Mesenteric fat pad (tissue), 1 donor: ENCODE measurements at places on chromosomes 16 and 17. TPM values are rescaled to one million over a fixed set of nuclear protein-coding genes. Genes with fewer than 3 reads are reported as not detected.

Gene BCL6B
- 32.2 TPM for total RNA-seq

Gene TBC1D3K
- total RNA-seq, result not detected

Gene CD300H
- total RNA-seq, result not detected

DNA sequence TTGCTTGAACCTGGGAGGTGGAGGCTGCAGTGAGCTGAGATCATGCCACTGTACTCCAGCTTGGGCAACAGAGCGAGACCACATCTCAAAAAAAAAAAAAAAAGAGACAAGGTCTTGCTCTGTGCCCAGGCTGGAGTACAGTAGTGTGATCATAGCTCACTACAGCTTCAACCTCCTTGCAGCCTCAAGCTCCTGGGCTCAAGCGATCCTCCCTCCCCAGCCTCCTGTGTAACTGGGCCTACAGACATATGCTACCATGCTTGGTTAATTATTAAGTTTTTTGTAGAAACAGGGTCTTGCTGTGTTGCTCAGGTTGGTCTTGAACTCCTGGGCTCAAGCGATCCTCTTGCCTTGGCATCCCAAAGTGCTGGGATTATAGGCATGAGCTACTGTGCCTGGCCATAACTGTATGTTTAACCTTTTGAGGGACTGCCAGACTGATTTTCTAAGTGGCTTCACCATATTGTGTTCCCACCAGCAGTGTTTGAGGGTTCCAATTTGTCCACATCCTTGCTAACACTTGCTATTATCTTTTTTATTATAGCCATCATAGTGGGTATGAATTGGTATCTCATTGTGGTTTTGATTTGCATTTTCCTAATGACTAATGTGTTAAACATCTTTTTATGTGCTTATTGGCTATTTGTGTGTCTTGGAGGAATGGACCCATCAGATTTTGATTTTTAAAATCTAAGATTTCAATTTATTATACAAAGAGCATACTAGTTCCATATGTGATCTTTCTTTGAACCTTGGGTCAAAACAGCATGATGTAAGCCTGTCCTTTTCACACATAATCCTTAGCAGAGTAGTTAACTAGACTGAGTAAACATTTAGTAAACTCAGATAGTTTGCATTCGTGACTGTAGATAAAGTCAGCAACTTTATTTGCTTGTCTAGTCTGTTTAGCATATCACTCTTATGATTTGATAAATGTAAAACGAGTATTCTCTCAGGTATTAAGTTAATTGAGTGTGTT, 38.1 kb upstream of the KPNB1 start:
- no peak for DNase-seq

Gene HOXB3
- total RNA-seq, result 12.6 TPM

DNA sequence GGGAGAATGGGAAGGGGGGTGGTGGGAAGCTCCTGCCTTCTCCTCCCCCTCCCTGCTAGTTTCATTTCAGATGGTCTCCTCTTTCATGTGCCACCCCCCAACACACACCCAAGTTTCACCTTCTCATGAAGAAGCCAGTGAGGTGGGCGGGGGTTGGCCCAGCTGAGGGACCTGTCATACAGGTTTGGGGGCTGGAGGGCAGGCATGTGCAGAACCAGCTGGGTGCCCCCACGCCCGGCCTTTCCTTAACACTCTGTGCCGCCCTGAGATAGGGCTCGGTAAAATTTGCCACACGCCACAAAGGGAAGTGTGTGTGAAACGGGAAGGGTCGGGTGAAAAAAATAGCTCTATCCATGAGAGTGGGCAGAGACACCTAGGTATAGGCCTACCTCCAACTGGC, 57.4 kb downstream of the PIPOX start:
- no peak for DNase-seq

DNA sequence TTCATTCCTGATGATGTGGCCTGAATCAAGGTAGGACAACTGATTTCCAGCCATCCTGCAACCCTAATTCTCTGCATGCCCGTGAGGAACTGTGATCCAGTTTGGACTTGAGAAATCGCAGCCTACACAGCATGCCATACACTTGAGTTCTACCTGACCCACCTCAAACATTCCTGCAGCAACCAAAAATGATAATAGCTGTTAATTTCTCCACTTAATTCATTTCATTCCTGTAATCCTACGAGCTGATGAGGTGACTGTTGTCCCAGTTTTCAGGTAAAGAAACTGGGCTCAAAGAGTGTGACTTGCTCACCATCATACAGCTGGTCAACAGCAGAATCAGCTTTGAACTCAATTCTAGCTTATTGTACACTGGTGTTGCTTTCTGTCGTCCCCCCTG, 2.2 kb upstream of the GAS7 start:
- no peak for DNase-seq

Gene ATP1B2
- total RNA-seq, result 1.4 TPM

DNA sequence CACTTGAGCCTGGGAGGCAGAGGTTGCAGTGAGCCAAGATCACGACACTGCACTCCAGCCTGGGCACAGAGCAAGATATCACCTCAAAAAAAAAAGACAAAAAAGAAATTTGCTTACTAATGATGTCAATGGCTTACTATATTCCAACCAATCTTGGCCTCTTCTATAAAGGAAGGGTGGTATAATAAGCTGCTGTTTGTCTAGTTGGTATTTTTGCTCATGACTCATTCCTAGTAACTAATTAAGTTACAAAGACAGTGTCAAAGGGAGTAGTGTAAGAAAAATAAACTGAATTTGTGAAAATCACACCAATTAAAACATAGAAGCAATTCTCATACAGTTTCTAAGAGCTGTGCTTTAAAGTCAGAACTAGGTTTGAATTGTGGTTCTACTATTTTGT, 82.5 kb downstream of the NLK start:
- no peak for DNase-seq

Gene RASL10B
- total RNA-seq, result 24.3 TPM

GRCh38 chr17:71632328-71632727, 488.5 kb upstream of the SOX9 start:
- no peak for DNase-seq

Gene TBX4
- total RNA-seq, result 0.19 TPM

GRCh38 chr17:43694081-43694870, 32.6 kb upstream of the MEOX1 start:
- no peak for DNase-seq

DNA sequence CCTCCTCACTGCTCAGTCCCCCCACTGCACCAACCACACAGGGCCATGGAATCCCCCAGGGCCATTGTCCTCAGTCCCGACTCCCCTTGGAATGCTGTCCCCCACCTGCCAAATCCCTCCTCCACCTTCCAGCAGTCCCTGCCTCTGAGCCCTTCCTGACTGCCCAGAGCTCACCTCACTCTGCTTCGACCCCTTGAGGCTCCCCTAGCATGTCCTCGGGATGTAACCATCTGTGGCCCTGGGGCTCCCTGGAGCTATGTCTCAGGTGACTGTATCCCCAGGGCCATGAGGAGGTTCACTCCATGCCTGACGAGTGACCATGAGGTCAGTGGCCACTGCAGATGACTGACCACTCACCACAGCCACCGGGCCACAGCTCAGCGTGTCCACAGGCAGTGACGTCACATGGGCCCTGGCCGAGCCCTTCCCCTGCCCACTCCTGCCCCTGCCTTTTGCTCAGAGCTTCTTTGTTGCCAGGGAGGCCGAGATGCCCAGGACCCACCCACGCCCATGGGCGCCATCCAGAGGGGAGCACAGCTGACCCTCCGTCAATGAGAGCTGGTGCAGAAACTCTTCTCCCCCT, 7.7 kb upstream of the PIEZO1 start:
- DNase-seq, result no peak

DNA sequence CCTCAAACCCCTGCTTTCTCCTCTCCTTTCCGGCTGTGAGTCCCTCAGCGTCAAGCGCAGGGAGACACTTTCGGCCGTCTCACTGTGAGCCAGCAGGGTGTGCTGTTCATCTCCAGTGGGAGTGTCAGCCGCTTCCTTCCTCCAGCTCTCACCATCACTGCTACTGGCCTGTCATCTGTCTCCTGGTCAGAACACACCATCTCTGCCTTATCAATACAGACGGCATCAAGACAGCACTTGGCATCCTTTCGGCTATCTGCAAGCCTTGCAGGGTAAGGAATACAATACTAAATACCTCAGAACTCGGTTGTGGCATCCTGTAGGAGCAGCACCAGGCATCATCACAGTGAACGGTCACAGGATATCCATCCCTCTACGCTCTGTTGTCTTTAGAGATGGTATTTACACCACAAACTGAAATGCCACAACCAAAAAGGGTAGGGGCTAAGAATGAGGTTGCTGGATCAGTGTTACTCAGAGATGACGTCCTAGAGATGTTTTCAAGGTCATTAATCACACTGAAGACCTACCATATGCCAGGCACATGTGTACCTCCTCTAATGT, 20.7 kb upstream of the CMTM4 start:
- no peak for DNase-seq

- DNase-seq, result no peak
Measured at GRCh38 chr17:56653877-56654276, 60.4 kb downstream of the NOG start.

DNA sequence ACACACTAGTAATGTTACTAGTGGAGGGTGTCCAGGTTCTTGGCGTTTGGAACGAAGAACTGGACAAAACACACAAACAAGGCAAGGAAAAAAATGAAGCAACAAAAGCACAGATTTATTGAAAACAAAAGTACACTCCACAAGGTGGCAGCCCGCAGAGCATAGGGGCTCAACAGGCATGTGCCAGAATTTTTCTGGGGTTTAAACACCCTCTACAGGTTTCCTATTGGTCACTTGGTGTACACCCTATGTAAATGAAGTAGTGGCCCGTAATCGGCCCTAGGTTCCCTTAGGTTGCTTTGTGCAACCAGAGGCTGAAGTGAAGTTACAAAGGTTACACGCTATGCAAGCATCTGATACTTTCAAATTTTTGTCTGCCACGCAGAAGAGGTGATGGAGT, 8.1 kb downstream of the OR2C1 start:
- no peak for DNase-seq

DNA sequence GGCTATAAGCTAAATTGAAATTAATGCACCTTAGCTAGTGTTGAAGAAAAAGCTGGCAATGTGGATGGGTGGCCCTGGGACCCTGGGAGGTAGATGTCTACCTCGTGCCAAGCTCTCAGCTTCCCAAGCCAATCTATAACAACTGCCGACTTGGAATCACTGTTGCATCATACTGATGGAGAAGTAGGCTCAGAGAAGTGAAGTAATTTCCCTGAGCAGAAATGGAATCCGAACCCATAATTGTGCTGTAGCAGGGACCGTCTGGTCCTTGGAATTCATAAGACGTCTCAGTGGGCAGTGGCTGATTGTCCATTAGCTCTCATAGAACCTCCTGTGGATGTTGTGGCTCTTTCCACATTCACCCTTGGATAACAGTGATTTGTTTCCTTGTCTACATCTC, 196.6 kb downstream of the RAB11FIP4 start:
- DNase-seq, result no peak

Gene TBC1D3C
- 0.19 TPM for total RNA-seq
